HCEC 1CT (cell line): ENCODE measurements at places on chromosomes 5 and 9.

DNA sequence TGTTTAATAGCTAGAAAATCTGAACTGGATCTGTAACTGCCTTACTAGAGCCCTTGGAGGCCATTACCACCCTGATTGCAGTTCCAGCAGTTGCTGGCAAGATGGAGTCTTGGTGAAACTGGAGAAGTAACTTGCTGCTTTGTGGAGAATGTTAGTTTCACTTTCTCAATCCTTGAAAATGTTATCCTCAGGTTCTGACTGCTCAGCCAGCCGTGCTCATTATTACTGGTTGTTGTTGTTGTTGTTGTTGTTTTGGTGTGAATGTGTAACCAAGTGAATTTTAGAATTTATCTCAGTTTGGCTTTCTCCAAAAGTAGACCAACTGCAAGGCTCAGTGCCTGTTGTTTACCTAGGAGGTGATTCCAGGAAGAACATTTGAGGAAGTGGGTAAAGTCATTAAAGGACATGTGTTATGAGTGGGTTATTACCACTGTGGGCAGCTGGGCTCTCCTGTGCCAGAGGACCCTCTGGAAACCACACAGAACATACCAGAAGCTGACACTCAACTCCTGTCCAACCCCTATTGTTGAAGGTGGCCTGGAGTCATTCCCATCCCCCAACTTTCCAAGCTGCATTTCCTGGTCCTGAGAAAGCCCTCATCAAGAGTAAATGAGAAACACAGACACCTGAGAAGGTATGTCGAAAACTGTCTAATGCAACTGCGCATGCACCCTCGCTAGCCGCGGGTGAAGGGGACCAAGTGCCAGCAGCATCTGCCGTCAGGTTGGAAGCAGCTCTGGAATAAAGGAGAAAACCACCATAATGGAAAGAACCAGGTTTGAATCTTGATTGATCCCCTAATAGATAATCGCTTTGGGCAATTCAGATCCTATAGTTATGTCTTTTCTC lies 111.6 kb downstream of the CMYA5 start:
- DNase-seq, result peak; percentile 5

DNA sequence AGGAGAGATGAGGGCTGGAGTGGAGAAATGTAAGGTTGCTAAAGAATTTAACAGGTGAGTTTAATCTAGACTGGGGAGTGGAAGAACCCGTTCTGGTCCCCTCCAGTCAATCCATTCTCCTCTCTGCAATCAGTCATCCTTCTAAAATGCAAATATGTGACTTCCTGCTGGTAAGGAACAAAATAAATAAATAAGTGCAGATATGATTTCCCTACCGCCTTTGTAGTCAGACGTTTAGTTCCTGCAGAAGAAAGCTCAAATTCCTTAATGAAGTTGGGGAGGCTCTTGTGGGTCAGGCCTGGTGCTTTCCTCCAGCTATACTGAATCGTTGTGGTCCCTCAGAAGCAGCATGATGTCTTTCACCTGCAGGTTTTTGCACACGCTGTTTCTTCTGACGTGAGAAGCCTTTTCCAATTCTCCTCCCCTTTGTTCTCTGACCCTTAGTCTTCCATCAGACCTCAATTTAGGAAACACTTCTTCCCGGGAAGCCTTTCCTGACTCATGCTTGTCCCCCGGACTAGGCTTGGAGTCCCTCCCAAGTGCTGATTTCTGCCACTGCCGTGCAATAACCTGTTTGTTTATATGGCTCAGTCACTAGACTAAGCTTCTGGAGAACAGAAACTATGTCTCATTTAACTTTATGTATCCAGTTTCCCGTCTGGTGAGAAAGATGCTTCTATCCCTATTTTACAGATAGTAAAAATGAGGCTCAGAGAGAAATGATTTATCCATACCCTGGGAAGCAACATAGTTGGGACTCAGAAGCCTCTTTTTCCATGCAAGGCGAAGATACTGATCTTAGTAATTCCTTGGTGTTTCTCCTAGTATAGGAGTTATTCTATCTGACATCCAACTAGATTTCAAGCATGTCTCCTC lies 1.3 kb downstream of the ATP6V1G1 start:
- DNase-seq, result peak; percentile 49

DNA sequence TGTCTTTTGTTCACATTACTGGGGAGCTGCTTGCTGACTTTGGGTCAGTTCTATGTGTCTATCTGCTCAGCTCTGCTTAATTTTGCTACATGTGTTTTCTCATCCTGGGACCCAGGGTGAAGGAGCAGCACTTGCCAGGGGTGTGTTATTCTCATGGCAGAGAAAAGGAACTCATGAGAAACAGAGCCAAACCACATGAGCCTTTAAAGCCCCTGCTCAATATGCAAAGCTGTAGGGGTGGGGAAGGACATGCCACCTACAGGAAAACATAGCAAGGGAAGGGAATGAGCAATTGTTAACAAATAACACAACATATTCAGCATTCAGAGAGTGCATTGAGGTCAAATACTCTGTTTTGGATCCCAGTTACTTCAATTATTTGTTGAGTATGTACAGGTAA lies 290.9 kb downstream of the CDK5RAP2 start:
- DNase-seq, result no peak

DNA sequence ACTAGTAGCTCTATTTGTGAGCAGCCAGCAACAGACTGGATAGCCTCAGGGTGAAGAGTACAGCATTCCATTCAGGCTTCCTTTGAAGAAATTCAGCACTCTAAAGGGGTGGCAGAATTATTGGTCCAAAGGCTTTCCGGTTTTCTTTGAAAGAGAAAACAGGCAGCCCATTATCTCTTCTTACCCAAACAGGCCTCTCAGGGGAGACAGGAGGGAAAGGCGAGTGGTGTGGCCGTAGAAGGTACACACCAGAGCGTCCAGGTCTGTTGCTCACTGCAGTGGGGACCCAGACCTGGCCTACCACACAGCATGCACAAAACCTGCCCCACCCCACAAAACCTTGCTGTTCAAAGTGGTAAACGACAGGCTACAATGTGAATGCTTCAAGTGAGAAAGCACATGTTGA lies 83.3 kb downstream of the ZNF608 start:
- DNase-seq, result no peak

- DNase-seq, result peak; percentile 39
These were observed 115.7 kb downstream of the PAPPA start for GRCh38 chr9:116269250-116269649.

- DNase-seq, result peak; percentile 72
These were observed 148.2 kb downstream of the GIN1 start for GRCh38 chr5:102971676-102972293.

DNA sequence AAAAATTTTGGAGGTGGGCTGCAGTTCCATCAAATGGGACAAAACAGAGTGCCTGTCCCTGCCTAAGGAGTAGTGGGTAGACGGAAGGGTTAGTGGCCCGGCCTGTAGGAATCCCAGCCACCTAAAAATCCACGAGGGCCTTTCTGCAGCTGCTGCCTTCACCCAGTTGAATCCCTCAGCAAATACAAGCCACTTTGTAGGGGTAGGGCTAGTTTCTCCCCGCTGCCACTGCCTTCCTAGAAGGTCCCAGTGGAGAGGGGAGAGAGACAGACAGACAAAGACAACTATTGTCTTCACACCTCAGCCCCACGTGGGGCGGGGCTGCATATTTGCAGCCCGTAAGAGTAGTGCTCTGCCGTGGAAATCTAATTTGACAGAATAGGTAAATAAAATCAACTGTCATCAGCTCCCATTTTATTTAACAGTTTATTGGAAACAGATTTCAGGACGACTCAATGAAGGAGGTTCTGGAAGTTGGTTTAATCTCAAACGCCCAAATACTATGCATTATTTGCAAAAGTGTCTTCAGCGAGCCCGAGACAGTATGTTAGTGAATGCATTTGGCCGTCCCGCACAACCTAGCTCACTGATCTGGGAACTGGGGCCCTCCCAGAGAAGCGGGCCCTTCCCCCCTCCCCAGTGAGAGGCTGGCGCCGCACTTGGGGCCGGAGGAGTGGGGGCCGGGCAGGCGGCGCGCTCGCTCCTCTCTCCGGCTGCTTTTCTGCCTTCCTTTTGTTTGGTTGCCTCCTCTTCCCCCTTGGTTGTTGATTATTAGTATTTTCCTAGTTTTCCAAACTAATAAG lies 67.6 kb upstream of the TBCA start:
- no peak for DNase-seq

GRCh38 chr5:134226441-134227192 lies 744 bp upstream of the PPP2CA start:
- no peak for DNase-seq

DNA sequence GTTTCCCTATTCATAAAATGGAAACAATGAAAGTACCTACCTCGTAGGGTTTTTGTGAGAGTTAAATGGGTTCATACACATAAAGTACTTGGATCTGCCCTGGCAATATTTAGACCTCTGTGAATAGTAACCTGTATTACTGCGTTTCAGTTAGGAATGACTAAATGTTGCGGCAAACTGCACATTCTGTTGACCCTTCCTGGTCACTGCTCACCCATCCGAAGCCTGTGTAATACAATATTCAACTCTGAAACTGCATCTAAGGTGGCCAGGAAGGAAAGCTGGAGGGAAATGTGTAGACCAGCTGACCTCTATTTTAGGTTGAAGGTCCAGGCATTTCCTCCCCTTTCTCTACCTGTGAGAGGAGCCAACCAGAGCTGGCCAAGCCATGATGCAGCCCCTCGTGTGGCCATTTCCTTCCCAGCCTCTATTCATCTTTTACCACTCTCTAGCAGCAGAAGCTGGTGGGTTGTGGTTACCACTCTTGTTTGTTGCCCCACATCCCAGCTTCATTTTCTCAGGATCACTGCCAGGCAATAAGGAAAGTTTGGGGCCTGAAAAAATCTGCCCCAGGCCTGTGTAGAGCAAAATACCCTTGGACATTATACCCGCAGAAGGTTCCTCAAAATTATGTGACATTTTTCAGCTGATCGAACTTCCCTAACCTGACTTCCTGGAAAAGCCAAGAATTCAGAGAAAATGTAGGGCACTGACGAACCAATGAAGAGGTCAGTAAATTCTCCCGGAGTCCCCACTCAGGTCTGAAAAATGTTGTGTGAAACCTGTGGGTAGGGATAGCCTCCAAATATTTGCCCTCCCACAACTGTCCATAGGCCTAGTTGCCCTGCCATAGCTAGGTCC lies 20.5 kb upstream of the PDCD1LG2 start:
- DNase-seq, result no peak

- no peak for DNase-seq
These were observed 127.8 kb upstream of the GLRA1 start for GRCh38 chr5:152052470-152052869.

DNA sequence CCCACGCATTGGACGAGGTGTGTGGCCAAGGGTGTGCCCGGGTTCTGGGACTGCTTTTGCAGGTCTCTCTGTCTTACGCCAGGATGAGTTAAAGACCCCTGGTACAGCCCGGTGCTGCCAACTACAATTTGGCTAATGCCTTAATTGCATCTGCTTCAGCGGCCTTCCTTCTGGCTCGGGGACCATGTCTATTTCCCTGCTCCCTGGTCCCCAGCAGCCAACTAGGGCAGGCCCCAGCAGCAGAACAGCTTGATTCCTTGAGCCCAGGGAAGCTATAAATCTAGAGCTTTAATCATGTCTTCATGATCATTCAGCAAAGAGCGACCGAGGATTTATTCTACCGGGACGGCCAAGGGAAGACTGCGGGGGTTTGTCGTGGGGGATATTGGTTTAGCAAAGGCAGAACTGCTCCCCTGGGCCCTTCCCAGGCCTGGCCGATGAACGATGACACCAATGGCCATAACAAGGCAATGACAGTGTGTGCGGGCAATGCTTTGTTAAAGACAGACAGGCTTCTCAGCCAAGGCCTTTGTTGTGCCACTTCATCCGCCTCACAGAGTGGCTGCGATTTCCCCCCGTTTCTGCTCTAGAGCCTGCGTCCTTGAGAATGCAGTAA lies 51.4 kb downstream of the CFAP77 start:
- DNase-seq, result no peak

- peak; percentile 32 for DNase-seq
These were observed 11.8 kb downstream of the S100Z start for GRCh38 chr5:76861612-76862011.

GRCh38 chr5:15516486-15516885 lies 16.5 kb downstream of the FBXL7 start:
- no peak for DNase-seq

DNA sequence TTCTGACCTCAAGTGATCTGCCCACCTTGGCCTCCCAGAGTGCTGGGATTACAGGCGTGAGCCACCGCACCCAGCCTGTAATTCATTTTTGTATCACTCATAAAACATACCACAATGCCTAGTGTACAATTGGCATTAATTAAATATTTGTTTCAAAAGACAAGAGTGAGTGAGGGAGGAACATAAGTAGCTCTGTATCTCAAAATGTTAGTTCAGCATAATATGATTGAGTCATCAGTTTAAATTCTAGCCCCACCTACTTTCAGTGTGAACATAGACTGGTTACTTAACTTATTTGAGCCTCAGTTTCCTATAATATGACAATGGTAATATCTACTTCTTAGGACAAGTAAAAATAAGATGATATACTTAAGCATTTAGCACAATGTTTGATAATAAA lies 26.9 kb downstream of the INVS start:
- DNase-seq, result no peak

DNA sequence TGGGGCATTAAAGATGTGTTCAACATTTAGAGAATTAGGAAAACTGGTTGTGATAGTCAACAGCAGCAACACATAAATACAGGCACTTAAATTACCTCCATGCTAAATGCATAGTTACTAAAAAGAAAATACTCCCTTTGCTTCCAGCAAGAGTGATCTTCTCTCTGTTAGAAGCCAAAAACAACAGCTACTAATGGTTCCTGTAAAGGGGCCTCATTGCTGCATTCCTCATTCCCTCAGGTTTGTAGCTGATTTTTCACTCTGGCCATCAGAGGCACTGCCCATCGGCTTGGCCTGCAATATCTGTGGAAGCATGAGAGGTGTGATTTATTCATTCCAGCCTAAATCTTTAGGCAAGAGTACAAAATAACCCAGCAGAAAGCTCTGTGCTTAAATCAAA lies 466.0 kb upstream of the ADAMTS16 start:
- DNase-seq, result no peak

DNA sequence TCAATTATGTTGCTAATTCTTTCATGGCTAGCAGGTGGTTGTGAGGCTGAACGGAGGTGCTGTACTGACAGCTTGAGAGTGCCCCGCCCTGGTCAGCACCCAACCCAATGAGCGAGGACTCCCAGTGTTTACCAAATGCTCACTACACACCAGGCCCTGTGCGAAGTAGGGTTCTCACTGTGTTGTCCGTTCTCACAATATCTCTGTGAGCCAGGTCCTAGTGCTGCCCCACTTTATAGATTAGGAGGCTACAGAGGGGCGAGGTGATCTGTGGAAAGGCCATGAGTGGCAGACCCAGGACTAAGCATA lies 28.2 kb downstream of the COL15A1 start:
- no peak for DNase-seq
